ENCODE measurements at places on chromosomes 3 and 15. TPM values are rescaled to one million over a fixed set of nuclear protein-coding genes. Genes with fewer than 3 reads are reported as not detected.

DNA sequence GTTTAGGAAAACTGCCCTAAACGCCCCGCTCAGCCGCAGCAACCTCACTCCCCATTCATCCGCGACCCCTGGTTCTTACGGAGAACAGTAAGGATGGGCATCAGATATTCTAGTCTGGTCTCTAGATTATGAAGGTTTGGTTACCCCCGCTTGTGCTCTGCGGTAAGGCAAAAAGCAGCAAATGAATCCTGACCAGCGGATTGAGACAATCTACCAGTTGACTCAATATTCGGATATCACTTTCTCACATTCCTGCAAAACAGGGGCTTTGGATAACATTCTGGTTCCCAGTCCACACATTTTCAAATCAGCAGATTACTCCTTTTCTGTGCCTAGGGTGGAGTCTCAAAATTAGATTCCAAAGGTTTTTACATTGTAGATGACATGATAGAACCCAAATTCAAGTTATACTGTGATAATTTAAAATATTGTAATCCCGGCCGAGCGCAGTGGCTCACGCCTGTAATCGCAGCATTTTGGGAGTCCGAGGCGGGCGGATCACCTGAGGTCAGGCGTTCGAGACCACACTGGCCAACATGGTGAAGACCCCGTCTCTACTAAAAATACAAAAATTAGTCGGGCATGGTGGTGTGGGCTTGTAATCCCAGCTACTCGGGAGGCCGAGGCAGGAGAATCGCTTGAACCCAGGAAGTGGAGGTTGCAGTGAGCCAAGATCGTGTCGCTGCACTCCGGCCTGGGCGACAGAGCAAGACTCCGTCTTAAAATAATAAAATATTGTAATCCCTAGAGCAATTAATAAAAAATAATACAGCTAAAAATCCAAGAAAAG, 1.1 kb upstream of the CYFIP1 start:
- no peak for DNase-seq

GRCh38 chr3:133753779-133754164, 7.6 kb downstream of the TF start:
- DNase-seq: no peak

DNA sequence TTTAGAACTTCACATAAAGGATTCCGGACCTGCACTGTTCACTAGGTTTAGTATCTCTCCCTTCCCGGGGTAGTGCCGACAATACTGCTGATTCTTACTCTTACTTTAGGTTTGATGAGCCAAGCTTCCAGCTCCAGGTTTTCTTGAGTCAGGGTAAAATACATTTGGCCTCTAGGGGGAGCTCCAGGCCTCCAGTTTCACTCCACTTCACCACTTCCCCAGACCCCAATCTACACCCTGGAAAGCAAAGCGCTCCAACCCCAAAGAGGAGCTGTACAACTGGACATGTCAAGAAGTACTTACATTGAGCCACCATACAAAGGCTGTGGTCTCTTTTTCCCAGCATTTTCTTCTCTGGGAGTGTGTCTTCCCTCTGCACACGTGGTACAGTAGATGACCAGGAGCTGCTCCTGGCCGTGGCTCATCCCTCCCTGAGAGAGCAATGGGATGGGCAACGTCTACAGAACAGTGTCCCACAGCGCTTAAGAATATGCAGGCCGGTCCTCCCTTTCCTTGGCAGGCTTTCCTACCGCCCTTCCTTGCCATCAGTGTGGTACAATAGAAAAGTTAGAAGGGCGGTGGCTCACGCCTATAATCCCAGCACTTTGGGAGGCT, 93.9 kb upstream of the CCDC80 start:
- peak; percentile 51 for DNase-seq

GRCh38 chr3:18410205-18410604, 14.9 kb downstream of the SATB1 start:
- DNase-seq: no peak

GRCh38 chr3:132210476-132211346, 106.5 kb upstream of the ACP3 start:
- DNase-seq: no peak

DNA sequence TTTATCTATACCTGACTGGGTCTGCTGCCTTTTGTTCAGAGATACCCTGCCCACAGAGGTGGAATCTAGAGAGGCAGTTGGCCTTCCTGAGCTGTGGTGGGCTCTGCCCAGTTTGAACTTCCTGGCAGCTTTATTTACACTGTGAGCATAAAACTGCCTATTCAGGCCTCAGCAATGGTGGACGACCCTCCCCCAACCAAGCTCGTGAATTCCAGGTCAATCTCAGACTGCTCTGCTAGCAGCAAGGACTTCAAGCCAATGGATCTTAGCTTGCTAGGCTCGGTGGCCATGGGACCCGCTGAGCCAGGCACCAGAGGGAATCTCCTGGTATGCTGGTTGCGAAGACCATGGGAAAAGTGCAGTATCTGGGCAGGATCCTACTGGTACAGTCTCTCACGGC, 270.2 kb downstream of the CADM2 start:
- peak; percentile 13 for DNase-seq

DNA sequence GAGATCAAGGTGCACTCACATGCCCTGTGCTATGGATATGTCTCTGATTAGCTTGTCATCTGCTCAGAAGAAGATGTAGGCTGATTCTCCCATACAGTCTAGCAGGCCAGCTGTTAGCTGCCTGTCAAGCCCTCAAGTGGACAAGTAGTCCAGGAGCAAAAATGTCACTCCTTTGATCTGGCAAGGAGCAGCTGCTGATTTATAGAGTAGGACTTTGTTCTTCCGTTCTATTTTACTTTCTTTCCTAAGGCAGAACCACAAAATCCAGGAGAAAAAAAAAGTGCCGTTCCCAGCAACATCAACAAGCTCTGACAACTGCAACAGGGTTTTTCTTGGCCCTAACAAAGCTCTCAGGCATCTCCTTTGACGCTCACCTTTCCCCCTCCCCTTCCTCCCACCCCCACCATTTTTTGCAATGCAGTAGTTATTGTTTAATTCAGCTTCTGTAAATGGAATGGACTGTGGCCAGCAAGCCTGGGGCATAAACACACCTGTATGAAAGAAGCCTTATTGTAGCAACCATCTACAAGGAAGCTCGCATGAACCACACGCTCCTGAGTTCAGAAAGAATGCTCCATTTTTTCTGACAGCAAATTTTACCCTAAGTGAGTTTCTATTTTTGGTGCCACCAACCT, 196.3 kb downstream of the MEIS2 start:
- DNase-seq: no peak

DNA sequence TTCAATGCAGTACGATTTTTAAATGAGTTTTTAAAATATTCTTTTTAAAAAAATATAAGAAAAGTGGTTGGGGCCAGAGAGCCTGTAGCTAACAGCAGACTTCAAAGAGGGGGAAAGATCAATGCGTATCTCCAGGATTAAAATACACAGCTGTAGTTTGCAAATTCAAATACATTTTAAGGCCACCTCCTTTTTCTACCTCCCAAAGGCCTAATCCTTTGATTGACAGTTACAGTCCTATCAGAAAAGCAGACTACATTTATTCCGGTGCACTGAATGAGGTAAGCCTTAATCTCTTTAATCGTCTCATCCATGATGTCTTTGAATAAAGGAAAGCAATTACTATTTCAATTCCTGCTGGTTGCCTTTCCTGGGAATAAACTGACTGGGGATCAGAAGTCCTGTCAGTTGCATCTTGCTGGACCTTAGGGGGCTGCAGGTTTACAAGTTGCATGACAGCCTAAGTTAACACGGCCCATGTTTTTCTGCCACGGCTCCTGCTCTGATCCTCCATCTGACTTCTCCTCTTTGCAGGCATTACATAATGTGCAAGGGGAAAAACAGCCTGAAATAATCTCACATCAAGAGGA, 51.7 kb downstream of the CADPS start:
- no peak for DNase-seq

The SERPINI2 gene
- total RNA-seq: 0.51 TPM

The ANKUB1 gene
- total RNA-seq: not detected

The ZNF774 gene
- total RNA-seq: 6.1 TPM
